Left lung (tissue), 14 donors: ENCODE measurements at places on chromosomes 2 and 18. TPM values are rescaled to one million over a fixed set of nuclear protein-coding genes. Genes with fewer than 3 reads are reported as not detected.

DNA sequence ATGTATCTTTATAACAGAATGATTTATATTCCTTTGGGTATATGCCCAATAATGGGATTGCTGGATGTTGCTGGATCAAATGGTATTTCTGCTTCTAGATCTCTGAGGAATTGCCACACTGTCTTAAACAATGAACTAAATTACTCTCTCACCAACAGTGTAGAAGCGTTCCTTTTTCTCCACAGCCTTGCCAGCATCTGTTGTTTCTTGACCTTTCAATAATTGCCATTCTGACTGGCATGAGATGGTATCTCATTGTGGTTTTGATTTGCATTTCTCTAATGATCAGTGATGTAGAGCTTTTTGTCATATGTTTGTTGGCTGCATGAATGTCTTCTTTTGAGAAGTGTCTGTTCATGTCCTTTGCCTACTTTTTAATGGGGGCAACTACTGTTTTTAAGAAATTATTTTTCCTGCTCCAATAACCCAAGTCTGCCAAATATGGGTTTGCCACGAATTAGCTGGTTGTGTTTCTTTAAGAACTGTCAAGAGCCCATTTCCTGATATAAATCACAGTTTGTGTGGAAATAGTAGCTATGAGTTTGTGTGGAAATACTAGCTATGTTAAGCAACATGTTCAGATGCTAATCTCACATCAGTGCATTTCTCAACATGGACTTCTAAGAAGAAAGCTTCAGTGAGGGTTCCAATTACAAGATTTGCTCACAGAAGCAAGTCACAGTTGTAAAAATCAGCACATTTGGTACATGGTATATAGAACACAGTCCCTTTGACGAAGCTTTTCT, 259.4 kb downstream of the ANAPC1 start:
- no peak for DNase-seq

The IL36G gene
- polyA plus RNA-seq: 0.23 TPM

- DNase-seq: peak; percentile 100
Measured at GRCh38 chr2:174487108-174487819, 435 bp upstream of the GPR155 start.

GRCh38 chr18:77099485-77100370, 32.9 kb downstream of the MBP start:
- no peak for DNase-seq

DNA sequence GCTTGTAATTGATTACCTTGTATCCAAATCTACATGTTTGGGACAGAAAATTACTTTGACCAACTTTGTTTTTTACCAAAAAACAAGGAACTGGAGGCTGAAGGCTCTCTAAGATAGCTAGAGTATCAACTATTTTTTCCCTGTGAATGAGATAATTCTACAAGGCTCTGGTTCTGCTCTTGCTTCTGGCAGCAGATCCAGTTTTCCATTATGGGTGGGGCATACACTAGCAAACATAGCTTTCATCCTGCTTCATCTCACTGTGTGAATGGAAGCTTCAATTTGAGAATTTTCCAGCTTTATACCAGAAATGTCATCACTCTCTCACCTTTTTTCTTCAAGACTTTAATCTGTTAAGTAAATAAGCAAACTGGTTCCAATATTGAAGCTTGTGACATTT, 249.7 kb downstream of the RPRM start:
- no peak for DNase-seq

The PXDN gene
- polyA plus RNA-seq: 201 TPM

The CLEC4F gene
- polyA plus RNA-seq: 0.06 TPM

GRCh38 chr18:76462326-76462694, 32.7 kb downstream of the ZNF516 start:
- no peak for DNase-seq

The SLC9A4 gene
- polyA plus RNA-seq: not detected

The CAPN14 gene
- 0.23 TPM for polyA plus RNA-seq

DNA sequence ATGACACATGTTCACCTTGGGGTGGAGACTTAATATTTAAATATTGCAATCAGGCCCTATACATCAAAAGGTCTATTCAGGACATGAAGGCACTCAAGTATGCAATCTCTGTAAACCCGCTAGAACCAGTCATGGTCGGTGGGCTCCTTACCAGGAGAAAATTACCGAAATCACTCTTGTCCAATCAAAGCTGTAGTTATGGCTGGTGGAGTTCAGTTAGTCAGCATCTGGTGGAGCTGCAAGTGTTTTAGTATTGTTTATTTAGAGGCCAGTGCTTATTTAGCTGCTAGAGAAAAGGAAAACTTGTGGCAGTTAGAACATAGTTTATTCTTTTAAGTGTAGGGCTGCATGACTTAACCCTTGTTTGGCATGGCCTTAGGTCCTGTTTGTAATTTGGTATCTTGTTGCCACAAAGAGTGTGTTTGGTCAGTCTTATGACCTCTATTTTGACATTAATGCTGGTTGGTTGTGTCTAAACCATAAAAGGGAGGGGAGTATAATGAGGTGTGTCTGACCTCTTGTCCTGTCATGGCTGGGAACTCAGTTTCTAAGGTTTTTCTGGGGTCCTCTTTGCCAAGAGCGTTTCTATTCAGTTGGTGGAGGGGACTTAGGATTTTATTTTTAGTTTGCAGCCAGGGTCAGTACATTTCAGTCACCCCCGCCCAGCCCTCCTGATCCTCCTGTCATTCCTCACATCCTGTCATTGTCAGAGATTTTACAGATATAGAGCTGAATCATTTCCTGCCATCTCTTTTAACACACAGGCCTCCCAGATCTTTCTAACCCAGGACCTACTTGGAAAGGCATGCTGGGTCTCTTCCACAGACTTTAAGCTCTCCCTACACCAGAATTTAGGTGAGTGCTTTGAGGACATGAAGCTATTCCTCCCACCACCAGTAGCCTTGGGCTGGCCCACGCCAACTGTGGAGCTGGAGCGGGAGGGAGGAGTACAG, 108.1 kb downstream of the XRCC5 start:
- DNase-seq: peak; percentile 41

DNA sequence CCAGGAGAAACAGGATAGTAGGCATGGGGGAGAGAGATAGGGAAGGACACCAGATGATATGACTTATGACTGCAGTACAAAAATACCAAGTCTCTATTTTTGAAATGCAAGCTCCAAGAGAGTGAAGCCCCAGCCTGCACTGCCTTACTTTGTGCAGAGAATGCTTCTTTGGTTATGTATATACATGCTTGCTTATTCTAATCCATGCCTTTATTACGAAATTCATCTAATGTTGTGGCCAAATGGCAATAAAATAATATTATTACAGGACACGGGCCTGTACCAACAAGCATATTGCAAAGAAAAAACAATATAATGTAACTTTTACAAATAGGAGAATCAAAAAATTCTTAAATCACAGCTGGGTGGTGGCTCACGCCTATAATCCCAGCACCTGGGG, 110.8 kb downstream of the BCL11A start:
- no peak for DNase-seq

DNA sequence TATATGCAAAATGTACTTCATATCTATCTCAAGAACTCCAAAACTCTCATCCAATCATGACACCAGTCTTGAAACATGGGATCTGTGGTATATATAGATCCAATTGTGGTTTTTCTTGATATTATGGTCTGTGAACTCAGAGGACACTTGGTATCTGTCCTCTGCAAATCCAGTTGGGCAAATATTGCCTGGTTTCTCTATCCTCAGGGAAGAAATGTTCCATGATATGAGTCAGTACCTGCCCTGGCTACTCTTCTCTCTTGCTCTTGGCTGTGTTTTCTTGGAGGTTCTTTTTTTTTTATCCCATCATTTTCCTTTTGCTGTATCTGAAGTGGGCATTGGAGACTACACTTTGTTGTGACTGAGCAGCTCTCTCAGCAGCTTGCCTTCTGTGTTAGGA, 10.9 kb downstream of the NBEAL1 start:
- no peak for DNase-seq

GRCh38 chr2:198324071-198324470, 519.7 kb downstream of the PLCL1 start:
- DNase-seq: no peak

DNA sequence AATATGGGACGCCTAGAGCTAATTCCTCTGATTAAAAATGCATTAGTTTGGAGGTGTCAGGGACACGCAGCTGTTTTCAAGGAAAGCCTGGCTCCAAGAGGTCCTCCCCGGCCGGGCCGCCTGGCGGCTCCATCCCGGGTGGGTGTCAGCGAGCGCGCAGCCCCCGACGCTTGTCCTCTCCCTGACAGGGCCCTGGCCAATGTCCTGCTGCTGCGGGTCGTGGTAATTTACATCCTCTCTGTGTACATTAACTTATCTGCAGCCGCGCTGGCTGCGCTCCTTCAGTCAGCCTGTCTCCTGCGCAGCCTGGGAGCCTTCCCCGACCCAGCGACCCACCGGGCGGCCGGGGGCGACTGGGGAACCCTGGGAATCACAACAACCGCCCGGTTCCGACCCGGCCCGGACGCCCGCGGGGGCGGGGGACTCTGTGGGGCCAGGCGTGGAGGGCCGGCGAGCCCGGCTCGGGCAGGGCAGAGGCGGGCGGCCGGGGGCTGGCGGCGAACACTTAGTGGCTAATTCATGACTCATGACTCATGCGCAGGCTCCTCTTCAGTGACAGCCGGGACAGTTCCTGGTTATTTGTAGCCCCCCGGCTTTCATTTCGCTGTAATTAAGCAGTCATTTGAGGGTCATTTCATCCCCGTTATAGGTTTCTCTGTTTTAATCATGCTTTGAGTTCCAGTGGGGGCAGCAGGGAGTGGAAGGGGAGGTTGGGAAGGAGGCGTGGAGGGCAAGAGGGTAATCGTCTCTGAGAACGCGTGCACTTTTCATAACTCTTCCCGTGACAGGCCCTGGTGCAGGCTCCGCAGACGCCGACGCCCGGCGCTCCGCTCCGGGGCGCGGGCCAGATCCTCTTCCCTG, 141.9 kb upstream of the CTAGE1 start:
- DNase-seq: peak; percentile 85
